ENCODE measurements at places on chromosomes 1 and 21.

DNA sequence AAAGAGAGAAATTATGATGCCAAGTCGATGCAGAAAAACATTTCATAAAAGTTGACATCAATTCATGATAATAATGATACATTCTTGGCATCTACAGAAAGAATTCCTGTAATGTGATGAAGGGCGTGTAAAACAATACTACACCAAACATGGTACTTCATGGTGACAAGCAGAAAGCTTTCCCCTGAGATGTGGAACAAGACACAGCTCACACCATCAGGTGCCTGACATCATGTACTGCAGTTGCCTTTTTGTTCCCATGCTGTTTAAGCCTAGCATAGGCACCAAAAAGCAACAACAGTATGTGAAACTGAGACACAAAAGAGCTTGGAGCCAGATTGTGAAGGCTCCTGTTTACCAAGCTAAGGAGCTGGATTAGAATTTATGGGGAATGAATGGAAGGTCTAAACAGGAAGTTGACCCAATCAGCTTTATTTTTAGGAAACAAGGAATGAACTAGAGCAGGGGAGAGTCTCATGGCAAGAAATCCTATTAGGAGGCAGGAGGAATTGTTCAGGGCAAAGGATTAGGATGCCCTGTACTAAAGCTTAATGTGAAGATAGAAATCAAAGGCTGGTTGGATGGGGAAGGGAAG lies 67.2 kb downstream of the SYDE2 start:
- DNase-seq: no peak

DNA sequence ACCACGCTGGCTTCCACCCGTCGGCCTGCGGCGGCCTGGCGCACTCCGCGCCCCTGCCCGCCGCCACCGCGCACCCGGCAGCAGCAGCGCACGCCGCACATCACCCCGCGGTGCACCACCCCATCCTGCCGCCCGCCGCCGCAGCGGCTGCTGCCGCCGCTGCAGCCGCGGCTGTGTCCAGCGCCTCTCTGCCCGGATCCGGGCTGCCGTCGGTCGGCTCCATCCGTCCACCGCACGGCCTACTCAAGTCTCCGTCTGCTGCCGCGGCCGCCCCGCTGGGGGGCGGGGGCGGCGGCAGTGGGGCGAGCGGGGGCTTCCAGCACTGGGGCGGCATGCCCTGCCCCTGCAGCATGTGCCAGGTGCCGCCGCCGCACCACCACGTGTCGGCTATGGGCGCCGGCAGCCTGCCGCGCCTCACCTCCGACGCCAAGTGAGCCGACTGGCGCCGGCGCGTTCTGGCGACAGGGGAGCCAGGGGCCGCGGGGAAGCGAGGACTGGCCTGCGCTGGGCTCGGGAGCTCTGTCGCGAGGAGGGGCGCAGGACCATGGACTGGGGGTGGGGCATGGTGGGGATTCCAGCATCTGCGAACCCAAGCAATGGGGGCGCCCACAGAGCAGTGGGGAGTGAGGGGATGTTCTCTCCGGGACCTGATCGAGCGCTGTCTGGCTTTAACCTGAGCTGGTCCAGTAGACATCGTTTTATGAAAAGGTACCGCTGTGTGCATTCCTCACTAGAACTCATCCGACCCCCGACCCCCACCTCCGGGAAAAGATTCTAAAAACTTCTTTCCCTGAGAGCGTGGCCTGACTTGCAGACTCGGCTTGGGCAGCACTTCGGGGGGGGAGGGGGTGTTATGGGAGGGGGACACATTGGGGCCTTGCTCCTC lies 1.9 kb downstream of the OLIG2 start:
- peak; percentile 37 for DNase-seq

GRCh38 chr1:210189426-210189825 lies 43.2 kb upstream of the SERTAD4 start:
- no peak for DNase-seq

GRCh38 chr1:56576880-56577405 lies 2.4 kb downstream of the PLPP3 start:
- no peak for DNase-seq

GRCh38 chr1:162456323-162456722 lies 41.3 kb upstream of the UHMK1 start:
- DNase-seq: no peak

GRCh38 chr1:231584117-231584516 lies 42.5 kb upstream of the DISC1 start:
- no peak for DNase-seq

GRCh38 chr1:187067160-187067559 lies 238.4 kb downstream of the PLA2G4A start:
- no peak for DNase-seq

DNA sequence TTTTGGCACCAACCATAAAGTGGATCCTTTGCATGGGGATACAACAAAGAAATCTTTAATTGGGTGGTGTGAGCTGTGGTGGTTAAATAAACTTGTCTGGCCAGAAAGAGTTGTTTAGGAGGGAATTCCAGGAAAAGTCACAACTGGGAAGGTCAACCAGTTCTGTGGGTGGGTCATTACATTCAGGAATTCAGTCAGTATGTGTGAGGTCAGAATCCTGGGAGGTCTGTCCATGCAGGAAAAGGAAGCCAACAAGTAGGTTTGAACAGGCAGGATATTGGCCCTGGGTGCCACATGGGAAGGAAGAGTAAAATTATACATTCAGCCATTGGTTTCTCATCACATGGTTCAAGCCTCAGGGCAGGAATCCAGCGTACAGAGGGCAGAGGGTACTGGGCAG lies 162.3 kb upstream of the ADAMTS5 start:
- no peak for DNase-seq

GRCh38 chr1:97996880-97997279 lies 76.0 kb upstream of the DPYD start:
- no peak for DNase-seq

DNA sequence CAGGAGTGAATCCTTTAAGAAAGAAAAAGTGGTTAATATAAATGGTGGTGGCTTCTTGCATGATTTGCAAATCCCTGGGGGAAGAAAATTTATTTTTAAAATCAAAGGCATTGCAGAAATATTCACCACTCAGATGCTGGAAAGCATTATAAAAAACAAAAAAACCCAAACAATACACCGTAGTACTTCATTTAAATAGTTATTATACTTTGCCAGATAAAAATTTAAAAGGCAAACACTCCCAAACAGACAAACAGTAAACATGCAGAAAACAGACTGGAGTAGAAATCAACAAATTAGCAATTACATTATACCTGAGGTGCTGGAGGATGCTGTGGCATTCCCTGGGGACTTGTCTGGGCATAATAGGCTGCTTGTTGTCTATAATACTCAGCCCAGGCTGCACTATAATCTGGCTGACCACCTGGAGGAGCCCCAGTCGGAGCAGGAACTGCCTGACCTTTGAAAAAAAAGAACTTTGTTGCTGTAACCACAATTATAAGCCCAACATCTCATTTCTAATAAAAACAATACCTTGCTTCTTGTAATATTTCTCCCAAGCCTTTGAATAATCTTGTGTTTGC lies 29.9 kb downstream of the FUBP1 start:
- no peak for DNase-seq

- peak; percentile 78 for DNase-seq
These were observed at the start of gene PFKL for GRCh38 chr21:44299458-44300261. TSS of gene PFKL (plus strand) at chr21:44300053. CDS start at chr21:44300106, 53 bp downstream.

DNA sequence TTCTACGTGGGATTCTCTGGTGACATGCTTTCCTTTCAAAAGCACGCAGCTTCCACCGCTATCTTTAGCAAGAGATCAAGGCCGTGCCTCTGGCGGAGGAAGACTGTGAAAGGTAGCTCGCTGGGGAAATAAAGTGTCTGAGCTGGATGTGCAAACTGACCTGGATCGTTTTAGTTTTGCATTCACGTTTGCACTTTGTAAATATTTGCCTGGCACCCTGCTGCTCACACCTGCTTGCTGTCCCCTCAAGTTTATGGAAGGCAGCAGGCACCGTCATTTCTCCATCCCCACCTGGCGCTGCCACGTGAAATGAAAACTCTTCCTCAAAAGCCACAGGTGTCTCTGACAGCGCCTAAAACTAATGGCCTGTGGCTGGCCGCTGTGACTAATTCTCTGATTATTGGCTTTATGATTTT lies 44.0 kb upstream of the TARDBP start:
- no peak for DNase-seq

- DNase-seq: peak; percentile 51
These were observed at the start of gene HLX for GRCh38 chr1:220879076-220879508. TSS of gene HLX (plus strand) at chr1:220879443. CDS start at chr1:220879858, 415 bp downstream.

DNA sequence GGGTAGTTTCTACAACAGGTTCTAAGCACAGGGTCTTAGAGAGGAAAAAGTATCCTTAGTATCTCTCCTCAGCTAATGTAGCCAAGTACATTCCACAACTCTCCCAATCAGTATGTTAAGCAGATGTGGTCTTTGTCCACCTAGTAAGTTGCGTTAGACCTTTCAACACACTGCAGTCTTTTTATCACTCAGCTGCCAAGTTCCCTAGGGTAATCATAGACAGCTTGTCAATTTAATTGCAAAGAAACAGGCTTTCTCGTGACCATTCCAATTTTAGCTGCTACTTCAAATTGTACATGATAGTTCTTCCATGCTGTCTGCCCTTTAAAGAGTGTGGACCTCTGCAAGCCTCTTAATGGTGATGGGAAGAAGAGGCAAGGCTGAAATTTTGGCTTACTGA lies 211.8 kb upstream of the PKN2 start:
- no peak for DNase-seq

- DNase-seq: no peak
These were observed 90.5 kb downstream of the PIK3R3 start for GRCh38 chr1:46041974-46042373.

GRCh38 chr1:155267373-155267772 lies 5.2 kb upstream of the SCAMP3 start:
- no peak for DNase-seq

DNA sequence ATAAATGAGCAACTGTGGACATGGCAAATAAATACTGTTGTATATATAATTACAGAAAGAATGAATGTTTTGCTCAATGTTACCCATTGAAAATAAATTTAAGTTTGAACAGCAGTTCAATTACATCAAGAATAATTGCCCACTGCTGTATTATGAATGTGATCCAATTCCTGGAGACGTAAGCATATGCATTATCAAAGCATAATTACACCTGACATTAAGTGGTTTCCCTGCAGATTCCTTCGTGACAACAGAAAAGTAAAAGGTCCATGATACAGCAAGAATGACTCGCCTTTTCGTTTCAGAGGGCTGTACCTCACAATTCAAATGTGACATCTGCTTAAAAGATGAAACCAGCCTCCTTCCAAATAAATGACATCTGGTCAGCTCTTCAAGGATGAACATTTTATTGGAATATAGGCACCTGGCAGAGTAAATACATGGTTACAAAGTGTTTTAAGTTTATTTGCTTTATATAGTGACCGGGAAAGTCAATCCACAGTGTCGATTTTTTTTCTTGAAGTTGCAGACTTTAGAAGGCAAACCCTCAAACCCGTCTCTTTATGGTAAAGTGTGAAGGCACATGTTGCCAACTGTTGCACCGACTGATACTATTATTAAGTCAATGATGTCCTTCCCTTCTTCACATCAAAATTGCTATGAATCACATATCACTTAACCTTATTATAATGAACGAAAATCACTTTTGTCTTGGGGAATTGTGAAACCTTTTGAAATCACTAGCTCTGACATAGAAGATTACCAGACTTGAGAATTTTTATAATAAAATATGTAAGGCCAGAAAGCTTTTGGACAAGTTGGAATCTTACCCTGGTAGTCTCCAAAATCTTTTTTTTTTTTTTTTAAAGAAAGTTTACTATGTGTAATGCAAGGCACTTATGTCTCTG lies 36.2 kb upstream of the EDEM3 start:
- no peak for DNase-seq

Measured in activated CD4-positive, alpha-beta T cell treated with anti-CD3 and anti-CD28 coated beads for 48 hours (primary cell).